Mesothelial cell of epicardium (in vitro differentiated cells): ENCODE measurements at places on chromosomes 6 and 20. TPM values are rescaled to one million over a fixed set of nuclear protein-coding genes. Genes with fewer than 3 reads are reported as not detected.

GRCh38 chr20:711576-711975 is 36.0 kb upstream of the SCRT2 start:
- DNase-seq = no peak

GRCh38 chr6:167811442-167812087 is 15.1 kb upstream of the AFDN start:
- no peak for DNase-seq

- DNase-seq = peak; percentile 59
Measured at GRCh38 chr6:43269273-43270007, 26.2 kb downstream of the TTBK1 start.

GRCh38 chr6:160254467-160255312 is 3.9 kb downstream of the SLC22A2 start:
- no peak for DNase-seq

CSNK2B gene
- 155 to 157 TPM (median 157 TPM) in 3 replicates for total RNA-seq

- no peak for DNase-seq
Measured at GRCh38 chr20:56829788-56830385, 200.8 kb downstream of the TFAP2C start.

DNA sequence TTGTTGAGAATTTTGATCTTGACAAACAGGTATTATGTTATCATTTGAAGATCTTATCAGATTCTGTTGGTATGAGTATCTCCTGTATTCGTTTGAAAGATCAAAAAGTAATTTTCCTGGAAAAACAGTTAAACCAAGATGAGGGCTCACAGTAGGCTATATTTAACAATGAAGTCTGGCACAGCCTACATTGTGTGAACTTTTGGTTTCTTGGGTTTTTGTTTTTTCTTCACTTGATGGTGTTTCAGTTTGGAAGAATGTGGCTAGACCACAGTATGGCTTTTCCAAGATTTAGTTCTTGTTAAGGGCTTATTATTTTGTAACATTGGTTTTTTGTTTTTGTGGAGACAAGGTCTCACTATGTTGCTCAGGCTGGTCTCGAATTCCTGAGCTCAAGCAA is 306.4 kb downstream of the CDKAL1 start:
- DNase-seq = no peak

ZNF391 gene
- total RNA-seq = 10.3 to 11.1 TPM (median 10.8 TPM) in 3 replicates

XKR7 gene
- 0.25 to 0.32 TPM (median 0.29 TPM) in 3 replicates for total RNA-seq

MOXD1 gene
- 110 to 113 TPM (median 111 TPM) in 3 replicates for total RNA-seq

DNA sequence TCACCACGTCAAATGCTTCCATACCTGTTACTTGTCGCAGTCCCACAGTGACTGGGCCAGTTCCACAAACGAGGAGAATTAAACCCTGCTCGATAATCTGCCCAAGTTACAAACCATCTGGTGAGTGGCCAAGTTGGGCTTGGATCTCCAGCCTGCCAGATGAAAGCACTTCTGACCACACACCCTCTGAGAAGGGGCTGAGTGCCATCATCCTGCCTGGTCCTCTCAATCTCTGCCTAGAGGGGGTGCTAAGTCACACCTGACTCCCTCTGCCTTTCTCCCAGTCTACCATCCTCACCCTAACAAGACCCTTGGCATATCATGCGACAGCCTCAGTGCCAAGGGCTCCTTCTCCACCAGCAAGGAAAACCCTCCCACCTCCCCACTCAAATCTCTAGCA is 15.8 kb downstream of the RRP36 start:
- no peak for DNase-seq

IL17F gene
- not detected in 3 replicates for total RNA-seq

DNA sequence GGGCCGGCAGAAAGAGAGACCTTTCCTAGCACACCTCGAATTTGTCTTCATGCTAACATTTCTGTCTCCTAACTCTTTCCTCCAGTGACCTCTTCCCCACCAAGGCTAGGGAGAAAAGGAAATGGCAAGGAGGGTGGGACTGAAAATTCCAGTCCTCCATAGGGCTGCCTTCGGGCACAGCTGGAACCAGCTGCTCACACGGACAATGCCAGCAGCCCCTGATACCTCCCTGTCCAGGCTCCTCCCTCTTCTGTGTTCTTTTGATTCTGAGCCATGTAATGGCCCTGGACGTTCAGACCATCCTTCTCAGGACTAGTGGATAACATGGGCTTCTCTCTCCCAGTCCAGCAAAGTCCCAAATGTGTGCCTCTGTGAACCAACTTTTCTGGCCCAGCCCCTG is 29.1 kb upstream of the PHACTR3 start:
- no peak for DNase-seq

NUP153 gene
- 47.4 to 48.4 TPM (median 48.2 TPM) in 3 replicates for total RNA-seq

DNA sequence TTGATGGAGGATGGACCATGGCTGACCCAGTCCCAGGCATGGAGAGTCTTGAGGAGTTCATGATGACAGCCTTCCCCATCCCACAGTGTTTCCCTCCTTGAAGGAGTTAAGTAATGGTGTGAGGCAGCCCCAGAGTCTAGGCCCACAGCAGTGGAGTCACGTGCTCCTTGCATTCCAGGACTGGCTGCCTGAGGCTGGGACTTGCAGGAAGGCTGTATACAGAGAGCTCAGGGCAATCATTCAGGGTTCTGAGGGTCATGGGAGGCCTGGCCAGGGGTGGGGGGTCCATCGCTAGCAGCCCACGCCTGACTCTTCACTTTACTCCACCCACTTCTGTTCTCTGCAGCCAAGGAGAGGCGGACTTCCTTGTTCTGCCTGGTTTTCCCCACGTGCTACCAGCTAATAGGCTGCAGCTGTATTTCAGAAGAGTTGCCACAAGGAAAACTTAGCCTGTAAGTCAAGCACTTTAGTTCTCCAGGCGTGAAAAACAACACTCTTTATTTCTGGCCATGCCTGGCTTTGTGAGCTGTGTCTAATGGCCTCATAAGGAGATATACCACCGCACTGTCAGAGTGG is 272.5 kb downstream of the DHX35 start:
- DNase-seq = no peak

DNA sequence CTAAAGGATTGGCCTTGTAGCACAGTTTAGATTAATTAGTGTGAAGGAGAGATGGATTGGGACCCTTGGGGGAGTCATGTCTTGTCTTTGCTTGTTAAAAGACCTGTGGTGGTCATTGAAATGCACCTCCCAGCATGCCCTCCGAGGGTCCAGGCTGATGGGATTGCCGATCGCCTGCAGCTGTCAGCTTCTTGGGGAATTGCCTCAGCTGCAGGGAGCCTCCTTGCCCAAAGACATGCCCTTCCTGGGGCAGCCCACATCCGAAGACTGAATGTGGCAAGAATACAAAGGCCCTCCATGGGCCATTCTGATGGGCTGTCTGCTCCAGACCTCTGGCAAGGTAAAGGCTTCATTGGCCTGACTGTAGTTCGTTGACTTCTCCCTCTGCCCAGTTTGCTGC is 150.7 kb downstream of the FARS2 start:
- no peak for DNase-seq

ZNF311 gene
- 2.1 to 2.6 TPM (median 2.3 TPM) in 3 replicates for total RNA-seq

GJA10 gene
- total RNA-seq = not detected in 3 replicates

TSPO2 gene
- not detected in 3 replicates for total RNA-seq

TBX18 gene
- 10.1 to 13.2 TPM (median 12.8 TPM) in 3 replicates for total RNA-seq

DNA sequence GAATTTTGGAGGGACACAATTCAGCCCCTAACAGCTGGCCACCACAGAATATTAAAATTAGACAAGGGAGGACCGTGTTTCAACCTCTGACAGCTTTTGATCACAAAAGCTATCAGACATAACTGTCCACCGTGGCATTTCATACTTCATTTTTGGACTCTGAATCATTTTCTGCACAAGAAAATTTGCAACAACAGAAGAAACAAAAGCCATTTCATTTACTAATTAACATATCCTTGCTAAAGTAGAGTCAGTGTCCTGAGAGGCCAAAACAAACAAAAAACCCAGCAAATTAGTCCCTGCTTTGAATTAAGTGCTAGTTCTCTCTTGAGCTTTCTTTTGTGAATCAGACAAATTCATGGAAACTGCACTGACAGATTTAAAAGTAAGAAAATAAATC is 17.6 kb upstream of the COL12A1 start:
- DNase-seq = no peak

HLA-DMB gene
- total RNA-seq = not detected in 3 replicates

DNA sequence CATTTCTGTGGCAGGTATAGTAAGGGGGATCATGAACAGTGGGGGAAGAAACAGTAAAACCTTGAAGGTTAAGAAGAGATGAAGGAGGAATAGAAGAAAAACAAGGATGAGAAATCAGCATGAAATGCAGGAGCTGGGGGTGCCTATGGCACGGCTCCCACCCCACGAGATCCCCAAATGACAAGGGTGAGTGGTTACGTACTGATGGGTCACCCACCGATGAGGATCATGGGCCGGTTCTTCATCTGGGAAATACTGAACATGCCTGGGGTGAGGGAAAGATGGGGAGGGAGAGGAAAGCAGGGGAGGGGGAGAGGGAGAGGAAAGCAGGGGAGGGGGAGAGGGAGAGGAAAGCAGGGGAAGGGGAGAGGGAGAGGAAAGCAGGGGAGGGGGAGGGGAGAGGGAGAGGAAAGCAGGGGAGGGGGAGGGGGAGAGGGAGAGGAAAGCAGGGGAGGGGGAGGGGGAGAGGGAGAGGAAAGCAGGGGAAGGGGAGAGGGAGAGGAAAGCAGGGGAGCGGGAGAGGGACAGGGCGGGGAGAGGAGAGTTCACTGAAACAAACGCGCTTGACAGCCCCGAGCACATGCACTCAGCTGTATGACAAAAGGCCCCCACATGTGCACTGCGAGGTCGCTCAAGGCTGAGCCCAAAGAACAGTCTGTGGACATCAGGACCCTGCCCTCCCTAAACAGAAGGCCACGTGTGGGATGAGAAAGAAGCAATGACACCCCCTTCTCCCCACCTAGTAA is 25.3 kb downstream of the MOCS1 start:
- no peak for DNase-seq

DNA sequence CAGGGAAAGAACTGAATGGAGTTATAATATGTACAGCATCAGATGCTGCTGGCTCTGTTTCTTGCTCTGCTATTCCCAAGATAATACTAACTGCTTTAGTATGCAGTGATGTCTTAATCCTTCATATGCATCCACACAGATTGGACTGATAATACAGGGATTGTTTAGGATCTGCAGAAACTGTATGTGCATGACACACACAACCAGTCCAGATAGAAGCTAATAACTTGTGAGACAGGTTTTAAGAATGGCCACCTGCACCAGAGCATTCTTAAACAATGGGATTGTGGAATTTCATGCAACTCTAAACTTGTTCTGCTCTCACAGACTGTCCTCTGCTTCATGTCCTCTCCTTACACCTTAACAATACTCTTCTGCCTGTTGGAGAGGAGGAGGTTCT is 90.9 kb downstream of the SPTLC3 start:
- no peak for DNase-seq

GRCh38 chr6:33237741-33238140 is 29.4 kb downstream of the RING1 start:
- no peak for DNase-seq

TMC2 gene
- total RNA-seq = 0.07 to 0.11 TPM (median 0.09 TPM) in 3 replicates

FKBP1A gene
- 130 to 135 TPM (median 132 TPM) in 3 replicates for total RNA-seq

DNA sequence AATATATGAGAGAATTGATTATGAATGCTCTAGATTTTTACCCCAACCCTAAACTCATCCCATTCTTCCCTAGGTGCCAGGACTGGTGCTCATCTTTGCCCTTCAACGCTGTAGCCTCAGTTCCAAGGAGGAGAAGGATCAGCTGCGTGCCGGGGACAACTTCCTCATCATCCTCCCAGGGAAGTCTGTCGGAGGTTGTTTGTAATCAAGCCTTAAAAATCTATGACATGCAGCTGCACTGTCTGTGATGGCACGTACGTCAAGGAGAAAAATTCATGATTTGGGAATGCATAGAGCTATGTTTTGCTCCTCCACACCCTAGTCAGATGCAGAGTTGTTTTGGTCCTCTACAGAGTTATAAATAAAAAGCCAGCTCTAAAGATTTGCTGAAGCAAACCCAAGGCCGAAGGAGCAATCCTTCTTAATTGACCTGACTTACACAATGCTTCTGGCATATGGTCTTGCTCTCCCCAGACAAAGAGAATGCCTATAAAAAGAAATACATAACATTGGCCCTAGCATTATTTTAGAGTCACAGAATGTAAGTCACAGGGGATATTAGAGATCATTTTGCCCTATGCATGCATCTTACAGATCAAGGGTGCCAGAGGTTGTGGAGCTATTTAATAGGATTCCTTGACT is 244.2 kb downstream of the HIVEP2 start:
- no peak for DNase-seq

NKAPL gene
- total RNA-seq = not detected in 3 replicates

- DNase-seq = no peak
Measured at GRCh38 chr20:43731927-43732326, 5.1 kb upstream of the GTSF1L start.

GRCh38 chr6:74248966-74249365 is 553.0 kb downstream of the CD109 start:
- DNase-seq = no peak

- DNase-seq = no peak
Measured at GRCh38 chr20:45969712-45970634, 2.0 kb downstream of the ZNF335 start.

- no peak for DNase-seq
Measured at GRCh38 chr20:63080411-63080810, 73.6 kb upstream of the BHLHE23 start.

DNA sequence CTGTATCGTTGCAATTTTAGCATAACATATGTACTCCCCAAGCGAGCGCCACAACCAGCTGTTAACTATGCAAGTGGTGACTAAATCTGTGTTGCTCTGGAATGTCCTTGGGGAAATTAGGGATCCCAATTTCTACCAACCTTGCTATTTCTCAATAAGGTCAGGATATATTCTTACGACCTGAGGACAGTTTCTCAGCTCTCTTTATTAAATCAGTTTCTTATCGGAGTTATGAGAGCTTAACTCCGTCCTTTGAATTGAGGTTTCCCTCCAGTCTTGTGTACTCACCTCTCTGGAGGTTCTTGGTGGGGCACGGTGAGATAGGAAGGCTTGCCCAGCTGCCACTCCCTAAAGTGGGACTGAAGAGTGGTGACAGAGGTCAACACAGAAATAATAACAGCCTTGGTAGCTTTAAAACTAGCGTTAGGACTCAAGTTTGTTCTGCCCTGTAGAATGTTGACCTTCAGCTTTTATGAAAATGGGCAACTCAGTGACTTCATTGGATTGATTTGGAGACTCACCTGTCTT is 694 bp downstream of the MRPS18B start:
- no peak for DNase-seq

GRCh38 chr6:1313384-1313766 is 1.5 kb downstream of the FOXQ1 start:
- no peak for DNase-seq

- DNase-seq = no peak
Measured at GRCh38 chr6:6926856-6927255, 180.9 kb upstream of the RREB1 start.

- DNase-seq = no peak
Measured at GRCh38 chr6:166165558-166166313, 1.9 kb downstream of the TBXT start.

GRCh38 chr20:36110994-36111393 is 43.5 kb upstream of the EPB41L1 start:
- DNase-seq = no peak

GRCh38 chr6:36117658-36118549 is 12.4 kb upstream of the MAPK13 start:
- DNase-seq = no peak

GRCh38 chr6:162198925-162199324 is 528.6 kb downstream of the PRKN start:
- DNase-seq = no peak

GGTLC1 gene
- not detected in 3 replicates for total RNA-seq
